ENCODE measurements at places on chromosomes 2 and 18. TPM values are rescaled to one million over a fixed set of nuclear protein-coding genes. Genes with fewer than 3 reads are reported as not detected.

- no peak for DNase-seq
Observed at GRCh38 chr18:6254456-6254855, 160.3 kb downstream of the L3MBTL4 start.

CIB4 gene
- not detected for total RNA-seq

MC4R gene
- not detected for total RNA-seq

DNA sequence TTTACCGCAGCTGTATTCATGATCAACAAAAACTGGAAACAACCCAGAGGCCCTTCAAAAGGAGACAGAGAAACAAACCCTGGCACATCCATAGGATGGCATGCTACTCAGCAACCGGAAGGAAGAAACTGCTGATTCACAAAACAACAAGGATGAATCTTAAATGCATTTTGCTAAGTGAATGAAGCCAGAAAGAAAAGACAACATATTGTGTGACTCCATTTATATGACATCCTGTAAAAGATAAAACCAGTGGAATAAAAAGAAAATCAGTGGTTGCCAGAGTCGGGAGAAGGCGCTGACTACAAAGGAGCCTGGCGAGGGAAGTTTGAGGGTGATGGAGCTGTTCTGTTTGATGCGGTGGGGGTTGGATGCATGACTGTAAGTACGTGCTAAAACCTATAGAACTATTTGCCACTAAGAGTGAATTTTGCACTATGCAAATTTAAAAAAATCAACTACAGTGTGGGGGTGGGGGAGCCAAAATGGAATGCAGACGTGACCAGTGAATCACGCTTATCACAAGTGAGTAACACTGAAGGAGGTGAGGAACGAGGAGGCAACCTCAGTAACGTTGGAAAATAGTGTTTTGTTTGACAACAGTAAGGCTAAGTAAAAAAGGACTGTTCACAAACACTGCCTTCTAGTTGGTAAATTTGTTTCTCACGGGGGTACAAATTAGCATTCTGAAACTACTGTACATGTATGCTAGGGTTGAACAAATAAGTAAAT lies 108.9 kb downstream of the INHBB start:
- DNase-seq = no peak

DNA sequence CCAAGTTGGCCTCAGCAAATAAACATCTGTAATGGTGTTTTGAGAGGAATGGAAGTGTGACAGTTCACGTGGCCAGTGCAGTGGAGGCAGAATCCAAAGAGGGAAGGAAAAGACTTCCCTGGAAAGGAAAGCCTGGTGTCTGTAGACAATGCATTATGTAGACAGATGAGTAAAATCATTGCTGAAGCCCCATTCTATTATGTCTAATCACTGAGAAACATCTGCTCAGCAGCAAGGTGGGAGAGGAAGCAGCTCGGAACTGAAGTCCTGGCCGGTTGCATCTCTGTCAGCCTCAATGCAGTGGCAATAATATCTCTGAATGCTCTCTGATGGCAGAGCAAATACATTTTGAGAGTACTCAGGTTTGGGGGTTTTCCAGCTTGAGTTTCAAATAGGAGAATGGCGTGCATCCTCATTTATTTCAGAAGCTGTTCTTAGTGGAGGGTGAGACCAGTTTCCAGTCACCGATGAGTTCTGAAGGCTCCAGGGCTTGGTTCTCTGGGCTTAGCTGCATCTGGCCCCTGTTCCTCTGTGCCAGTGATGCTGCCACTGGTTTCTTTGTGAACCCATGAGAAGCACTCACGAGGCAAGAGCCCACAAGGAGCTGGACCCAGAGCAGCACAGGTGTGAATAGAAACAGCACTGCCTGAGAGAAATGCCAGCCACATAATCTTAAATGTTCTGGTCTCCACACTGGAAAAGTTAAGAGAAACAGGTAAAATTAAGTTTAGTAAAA lies 63.3 kb downstream of the RPIA start:
- no peak for DNase-seq

DNA sequence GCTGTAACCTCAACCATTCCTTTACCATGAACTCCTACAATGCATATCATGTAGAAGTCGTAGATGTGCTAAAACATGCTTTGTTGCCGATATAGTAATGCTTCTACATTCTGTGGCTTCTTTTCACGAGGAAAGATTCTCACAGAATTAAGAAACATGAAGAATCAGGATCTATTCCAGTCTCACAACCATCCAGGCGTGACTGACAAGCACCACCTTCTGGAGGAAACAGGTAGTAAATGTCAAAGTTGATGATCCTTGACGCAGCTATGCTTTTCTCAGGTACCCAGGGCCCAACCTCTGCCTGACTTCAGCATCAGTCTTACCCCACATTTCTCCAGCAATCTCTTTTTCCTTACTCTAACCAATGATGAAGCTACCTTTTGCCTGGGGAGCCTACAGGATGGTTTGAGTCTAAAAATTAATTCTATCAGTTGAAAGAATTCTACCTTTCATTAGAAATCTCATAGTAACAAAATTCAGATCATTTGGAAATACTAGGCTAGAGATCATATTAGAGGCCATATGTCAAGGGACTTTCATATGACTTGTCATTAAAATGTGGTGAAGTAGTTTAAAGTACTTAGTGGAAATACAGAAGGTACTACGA lies 123.3 kb upstream of the RND3 start:
- no peak for DNase-seq

SPATA3 gene
- not detected for total RNA-seq

GRCh38 chr2:105496271-105496670 lies 97.4 kb upstream of the FHL2 start:
- no peak for DNase-seq

DNA sequence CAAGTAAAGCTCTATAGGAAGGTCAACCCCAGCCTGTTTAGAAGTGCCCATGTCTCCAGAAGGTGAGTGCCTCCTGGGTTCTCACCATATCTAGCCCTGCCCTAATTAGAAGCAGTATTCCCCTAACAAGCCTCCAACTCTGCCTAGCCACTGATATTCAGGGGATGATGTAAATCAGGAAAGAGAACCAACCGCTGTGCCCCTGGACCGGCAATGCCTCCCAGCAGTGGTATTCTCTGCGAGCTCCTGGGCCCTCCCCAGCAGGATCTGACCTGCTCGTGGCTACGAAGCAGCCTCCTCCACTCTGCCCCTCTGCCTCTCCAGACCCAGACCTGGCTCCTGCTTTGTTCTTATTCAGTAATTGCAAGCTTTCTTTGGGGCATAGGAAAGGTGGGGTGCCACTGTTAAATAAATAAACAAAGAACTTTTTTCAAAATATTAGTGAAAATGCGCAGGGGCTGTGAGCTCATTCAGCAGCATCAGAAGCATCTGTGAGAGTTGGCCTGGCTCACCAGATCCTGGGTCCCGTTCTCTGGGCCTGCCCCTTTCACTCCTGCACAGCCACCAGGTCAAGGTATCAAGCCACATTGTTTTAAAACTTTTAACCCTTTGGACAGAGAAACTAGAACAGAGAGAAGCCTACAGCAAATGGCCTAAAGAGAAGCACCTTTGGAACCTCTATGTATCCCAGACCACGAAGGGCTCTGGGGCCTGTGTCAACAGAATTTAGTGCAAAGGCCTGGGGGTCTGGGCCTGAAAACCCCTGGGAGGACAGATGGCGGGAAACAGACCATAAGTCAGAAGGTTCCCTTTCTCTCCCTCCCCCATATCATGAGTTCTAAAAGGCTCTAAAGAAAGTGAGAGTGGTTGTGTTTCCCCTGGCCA lies 11.9 kb downstream of the MREG start:
- DNase-seq = no peak

GRCh38 chr2:25460261-25460905 lies 118.7 kb upstream of the DNMT3A start:
- no peak for DNase-seq

- DNase-seq = no peak
Observed at GRCh38 chr2:165725421-165725820, 68.6 kb downstream of the GALNT3 start.

- DNase-seq = no peak
Observed at GRCh38 chr2:42261518-42262195, 92.5 kb downstream of the EML4 start.

GRCh38 chr2:11370377-11371091 lies 26.1 kb upstream of the ROCK2 start:
- no peak for DNase-seq

DNA sequence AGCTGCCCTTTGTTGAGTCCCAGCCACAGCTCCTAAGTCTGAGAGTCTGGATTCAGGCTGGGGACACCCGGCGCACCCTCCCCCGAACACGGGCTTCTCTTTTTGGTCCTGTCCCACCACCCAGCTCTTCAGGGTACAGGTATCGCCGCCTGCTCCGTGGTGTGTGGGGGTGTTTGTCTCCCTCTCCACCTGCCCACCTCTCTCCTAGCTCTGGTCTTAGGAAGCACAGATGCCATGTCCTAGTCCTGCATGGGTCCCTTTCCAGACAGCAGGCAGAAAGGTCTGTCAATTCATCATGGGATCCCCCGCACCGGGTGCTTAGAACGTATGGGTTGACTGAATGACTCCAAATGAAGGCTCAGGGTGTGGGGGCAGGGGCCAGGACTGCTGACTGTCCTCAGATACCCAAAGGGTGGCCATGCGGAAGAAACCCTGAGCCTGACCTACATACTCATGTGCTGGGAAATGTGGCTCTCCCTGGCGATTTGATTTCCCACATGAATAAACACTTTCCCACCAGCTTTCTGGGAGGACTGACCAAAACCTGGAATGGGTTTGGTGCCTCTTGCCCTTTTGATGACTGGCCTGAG lies 156.8 kb downstream of the CELF4 start:
- DNase-seq = no peak

CNRIP1 gene
- 32.1 TPM for total RNA-seq

DNA sequence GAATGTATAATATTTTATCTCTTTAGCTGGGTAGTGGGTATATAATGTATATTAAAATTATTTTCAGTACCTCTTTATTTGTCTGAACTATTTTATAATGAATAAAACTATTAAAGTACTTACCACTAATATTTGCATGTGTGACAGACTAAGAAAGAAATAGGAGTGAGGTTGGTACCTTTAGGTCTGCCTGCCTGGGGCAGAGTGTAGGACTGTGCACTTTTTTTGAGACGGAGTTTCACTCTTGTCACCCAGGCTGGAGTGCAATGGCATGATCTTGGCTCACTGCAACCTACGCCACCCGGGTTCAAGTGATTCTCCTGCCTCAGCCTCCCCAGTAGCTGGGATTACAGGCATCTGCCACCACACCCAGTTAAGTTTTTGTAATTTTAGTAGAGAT lies 18.8 kb downstream of the NCOA1 start:
- DNase-seq = no peak

- no peak for DNase-seq
Observed at GRCh38 chr2:100628506-100628905, 65.7 kb downstream of the PDCL3 start.

LTBP1 gene
- 46.7 TPM for total RNA-seq

TMBIM1 gene
- 139 TPM for total RNA-seq

GRCh38 chr2:137942037-137942832 lies 22.0 kb upstream of the HNMT start:
- no peak for DNase-seq

TSPYL6 gene
- not detected for total RNA-seq

- DNase-seq = no peak
Observed at GRCh38 chr18:6793455-6793854, 63.9 kb downstream of the ARHGAP28 start.

DNA sequence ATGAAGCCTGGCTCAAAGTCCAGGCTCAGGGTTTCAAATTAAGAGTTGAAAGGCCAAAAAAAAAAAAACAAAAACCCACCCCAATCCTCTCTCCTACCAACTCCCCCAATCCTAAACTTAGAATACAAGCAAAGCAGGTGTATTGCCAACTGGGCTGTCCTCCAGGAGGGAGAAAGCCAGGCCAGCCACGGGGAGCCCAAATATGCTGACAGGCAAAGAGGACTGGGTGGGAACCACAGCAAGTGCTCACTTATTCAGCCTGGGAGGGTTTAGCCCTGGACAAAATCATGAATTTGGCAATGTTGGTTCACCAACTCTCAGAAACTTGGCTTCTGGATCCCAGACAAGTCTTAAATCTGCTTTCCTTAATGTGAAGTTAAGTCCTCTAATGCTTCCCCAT lies 36.5 kb downstream of the GKN2 start:
- no peak for DNase-seq

ALKAL2 gene
- total RNA-seq = 7.2 TPM

DNA sequence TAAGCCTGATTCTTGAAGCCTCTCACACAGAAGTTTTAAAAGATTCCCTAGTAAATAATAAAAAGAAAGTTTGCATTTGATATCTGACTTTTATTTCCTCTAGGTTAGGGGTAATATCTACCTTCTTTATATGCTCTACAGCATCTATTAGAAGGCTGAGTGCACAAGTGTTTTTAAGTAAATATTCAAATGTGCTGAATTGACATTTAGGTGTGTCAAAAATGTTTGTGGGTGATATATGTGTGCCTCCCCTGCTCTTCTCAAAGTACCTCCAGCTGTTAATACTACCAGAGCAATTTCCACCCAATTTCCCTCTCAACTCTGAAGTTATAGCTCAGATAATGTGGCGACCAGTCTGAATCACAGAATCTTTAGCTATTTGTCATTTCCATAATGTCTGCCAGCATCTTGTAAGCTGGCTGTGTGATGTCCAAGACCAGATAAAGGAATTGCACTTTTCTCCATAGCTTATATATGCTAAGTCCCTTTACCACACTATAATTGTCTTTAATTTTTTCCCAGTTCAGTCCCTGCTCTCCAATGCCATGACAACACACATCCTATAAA lies 24.4 kb upstream of the ERMN start:
- no peak for DNase-seq

PJVK gene
- 6.2 TPM for total RNA-seq

DNA sequence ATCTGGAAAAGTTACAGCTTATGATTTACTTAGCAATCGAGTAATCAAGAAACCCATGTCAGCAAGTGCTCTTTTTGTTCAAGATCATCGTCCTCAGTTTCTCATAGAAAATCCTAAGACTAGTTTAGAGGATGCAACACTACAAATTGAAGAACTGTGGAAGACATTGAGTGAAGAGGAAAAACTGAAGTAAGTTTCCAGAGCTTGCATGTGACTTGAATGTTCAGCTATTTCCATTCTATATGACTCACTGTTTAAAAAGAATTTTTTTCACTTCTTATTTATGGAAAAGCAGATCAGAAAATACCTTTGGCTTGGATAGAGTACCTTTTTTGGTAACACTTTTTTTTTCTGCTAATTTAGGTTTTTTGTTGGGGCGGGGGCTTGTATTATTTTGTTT lies 70.7 kb downstream of the PMS1 start:
- no peak for DNase-seq

RIT2 gene
- total RNA-seq = not detected

GRCh38 chr2:94960751-94961150 lies 64.8 kb upstream of the MAL start:
- no peak for DNase-seq

- DNase-seq = no peak
Observed at GRCh38 chr2:133200684-133201421, 367.4 kb downstream of the NCKAP5 start.

GRCh38 chr2:237500681-237501424 lies 13.8 kb downstream of the MLPH start:
- no peak for DNase-seq

Measured in sigmoid colon (tissue), 7 donors.